NCI-H69 (cell line): ENCODE measurements at places on chromosomes 16 and 17.

- DNase-seq = no peak
These were observed 15.0 kb upstream of the USP32 start for GRCh38 chr17:60406887-60407286.

DNA sequence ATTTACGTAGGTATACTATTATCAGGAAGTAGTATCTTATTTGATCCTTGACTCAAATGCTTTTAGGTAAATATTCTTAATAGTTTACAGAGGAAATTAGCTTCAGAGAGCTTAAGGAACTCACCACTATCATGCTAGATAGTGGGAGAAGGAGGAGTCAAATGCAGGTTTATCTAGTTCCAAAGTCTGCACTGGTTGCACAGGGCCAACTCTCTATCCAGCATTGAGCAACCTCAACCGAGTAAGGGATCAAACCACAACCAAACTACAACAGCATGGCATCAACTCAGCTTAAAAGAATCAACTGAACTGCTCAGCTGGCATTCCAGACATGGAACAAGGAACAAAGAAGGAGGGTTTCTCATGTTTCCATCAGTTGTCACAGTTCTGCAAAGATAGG is 306.0 kb downstream of the MAF start:
- no peak for DNase-seq

DNA sequence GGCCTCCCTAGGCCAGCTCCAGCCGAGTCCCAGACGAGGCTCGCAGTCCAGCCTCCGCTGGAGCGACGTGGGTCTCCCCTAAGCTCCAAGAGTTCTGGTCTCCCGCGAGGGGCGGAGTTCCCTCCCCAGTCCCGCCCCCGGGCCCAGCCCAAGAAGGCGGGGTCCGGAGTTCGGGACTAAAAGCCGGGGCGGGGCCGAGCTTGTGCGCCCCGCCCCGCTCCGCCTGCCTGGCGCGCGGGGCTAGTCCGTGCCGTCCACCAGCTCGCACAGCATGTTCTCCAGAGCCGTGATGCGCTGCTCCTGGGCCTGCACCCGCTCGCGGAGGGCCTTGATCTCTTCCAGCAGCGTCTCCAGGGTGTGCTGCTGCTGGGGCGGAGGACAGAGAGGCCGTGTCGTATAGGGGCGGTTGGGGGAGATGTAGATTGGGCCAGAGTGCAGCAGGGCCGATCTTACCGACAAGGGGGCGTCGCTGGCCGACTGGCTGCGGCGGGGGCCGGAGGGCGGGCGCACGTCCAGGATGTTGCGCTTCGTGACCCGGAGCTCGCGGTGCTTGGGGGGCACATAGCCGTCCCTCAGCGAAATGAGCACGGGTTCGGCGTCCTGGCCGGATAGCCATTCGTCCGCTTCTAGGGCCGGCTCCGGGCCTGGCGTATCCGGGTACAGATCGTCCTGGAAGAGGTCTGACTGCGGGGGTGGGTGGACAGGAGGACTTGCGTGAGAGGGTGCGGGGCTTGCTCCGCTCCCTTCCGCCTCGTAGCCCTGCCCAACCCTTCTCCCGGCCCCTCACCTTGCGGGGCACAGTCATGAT is 7.0 kb downstream of the CORO6 start:
- peak; percentile 92 for DNase-seq

GRCh38 chr17:39738568-39738901 is 797 bp downstream of the GRB7 start:
- peak; percentile 83 for DNase-seq

DNA sequence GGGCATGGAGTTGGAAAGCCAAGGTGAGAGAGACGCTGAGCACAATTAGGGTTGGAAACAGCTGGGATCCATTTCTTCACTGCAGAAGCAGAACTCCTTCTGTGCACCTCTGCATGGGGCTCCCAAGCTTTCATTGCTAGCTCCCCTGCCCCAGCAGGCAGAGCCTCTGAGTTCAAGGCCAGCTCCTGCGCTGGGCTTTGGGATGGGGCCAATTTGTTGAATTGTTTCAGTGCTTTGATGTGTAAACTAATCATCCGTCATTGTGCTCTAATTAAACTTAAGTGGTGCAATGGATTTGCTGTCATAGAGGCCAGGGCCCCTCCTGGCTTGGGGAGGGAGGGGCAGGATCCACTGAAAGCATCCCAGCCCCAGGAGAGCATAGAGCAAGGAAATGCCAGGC is 13.5 kb upstream of the LYRM9 start:
- peak; percentile 97 for DNase-seq

DNA sequence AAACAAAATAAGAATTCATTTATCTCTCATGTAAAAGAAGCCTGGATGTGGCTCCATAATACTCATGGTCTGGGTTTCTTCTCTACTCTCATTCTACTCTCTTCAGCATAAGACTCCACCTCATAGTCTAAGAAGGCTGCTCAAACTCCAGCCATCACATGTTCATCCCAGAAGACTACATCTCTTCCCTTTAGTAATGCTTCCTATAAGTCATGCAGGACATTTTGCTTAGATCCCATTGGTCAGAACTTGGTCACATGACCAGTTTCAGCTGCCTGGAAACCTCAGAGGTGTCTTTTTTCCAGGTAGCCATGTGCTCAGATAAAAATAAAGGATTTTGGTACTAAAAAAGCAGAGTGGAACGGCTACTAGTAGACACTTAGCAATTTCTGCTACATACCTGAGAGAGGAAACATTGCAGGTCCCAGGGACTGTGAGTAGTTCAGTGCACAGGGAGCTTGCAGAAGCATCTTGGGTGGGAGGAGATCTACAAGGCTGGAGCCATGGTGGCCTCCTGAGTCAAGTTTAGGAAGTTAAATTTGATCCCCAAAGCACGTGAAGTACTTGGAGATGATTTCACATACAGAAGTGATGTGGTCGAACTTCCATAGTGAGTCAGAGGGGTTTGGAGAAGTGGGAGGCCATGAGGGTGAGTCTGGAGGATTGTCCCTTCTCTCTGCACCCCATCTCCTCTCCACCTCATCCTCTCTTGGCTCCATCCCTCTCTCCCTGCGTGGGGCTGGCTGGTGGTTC is 110.2 kb downstream of the CCDC182 start:
- no peak for DNase-seq

- peak; percentile 81 for DNase-seq
These were observed at the start of gene CACNG5 for GRCh38 chr17:66834919-66835454. CACNG5 (plus strand) TSS chr17:66835117; CDS start chr17:66877333, 42,216 bp downstream.

GRCh38 chr17:16989953-16990860 is 18.3 kb upstream of the TNFRSF13B start:
- DNase-seq = peak; percentile 23

DNA sequence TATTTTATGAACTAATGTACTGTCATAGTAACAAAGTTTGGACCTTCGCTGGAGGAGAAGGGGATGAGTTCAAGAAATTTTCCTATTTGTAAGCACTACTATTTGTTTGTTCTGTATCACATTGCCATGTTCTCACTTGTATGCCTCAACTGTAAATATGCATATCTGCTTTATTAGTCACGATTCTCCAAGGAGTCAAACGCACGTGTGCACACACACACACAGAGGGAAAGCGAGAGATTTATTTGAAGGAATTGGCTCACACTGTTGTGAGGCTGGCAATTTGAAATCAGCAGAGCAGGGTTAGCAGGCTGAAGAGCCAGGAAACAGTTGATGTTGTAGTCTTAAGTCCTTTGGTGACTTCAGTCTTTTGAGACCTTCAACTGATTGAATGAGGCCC is 24.9 kb upstream of the MYH2 start:
- DNase-seq = no peak

DNA sequence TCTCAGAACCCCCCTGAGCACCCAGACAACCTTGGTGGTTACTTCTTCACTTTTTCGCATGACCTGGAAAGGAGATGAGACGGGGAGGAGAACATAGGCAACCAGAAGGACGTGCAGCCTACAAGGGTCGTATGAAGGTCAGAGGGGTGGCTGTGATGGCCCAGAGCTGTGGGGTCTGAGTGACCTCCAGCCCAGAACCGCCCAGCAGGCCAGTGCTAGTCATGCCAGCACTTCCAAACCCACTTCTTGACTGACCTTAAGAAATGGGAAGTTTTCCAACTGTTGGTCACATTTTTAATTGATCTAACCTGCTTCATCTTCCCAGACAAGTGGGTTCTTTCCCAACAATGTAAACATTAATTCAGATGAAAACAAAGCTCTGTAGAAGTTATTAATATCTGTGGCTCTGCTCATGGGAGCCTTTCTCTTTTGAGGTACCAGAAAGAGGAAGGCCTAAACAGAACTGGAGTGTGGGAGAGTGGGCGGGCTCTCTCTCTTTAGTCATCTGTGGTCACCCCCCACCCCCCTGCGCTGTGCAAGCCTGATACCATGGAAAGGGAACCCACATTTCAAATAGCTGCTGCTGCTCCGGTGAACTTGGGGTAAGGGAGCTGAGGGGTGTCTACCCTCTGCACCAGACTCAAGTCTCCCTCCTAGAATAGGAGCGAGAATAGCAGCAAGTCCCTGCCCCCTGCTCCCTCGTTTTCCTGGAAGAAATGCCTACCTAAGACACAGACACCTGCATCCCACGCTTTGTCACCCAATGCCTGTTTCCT is 101.6 kb downstream of the RAB11FIP4 start:
- DNase-seq = no peak

DNA sequence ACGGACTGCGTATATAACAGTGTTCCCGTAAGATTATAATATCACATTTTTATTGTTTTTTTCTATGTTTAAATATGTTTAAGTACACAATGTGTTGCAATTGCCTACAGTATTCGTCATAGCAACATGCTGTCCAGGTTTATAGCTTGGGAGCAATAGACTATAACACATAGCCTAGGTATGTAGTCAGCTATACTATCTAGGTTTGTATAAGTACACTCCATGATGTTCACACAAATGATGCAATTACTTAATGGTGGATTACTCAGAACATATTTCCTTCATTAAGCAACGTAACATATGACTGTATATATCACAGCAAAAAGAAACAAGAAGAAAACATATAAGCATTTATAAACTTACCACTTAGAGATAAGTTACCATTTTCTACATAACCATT is 160.0 kb downstream of the CBLN1 start:
- DNase-seq = no peak

DNA sequence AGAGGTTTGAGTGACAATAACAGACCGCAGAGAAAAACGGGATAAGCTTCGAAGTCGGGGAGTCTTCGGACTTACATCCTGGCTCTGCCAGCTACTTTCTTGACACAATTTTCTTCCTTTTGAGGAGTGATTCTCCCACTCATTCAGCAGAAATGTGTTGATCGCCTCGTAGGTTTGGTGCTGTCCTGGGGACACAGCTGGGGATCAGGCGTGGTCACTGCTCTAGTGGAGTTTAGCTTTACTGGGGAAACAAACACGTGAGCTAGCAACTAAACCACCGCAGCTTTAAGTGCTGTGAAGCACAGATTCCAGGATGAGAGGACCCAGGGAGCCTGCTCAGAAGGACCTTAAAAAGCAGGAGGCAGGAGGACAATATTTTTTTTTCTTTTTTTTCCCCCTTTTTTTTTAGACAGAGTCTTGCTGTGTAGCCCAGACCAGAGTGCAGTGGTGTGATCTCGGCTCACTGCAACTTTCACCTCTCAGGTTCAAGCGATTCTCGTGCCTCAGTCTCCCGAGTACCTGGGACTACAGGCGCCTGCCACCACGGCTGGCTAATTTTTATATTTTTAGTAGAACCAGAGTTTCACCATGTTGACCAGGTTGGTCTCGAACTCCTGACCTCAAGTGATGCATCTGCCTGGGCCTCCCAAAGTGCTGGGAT is 858 bp downstream of the NUBP1 start:
- DNase-seq = no peak

DNA sequence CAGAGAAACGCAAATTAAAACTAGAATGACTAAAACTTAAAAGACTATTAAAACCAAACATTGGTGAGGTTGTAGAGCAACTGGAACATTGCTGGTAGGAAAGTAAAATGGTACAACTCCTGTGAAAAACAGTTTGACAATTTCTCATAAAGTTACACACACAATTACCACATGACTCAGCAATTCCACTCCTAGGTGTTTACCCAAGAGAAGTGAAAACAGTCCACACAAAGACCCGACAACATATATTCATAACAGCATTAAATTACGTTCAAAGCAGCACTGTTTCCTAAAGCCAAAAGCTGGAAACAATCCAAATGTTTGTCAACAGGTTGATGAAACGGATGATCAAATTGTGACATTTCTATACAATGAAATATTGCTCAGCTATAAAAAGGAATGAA is 26.5 kb upstream of the ALOX12 start:
- no peak for DNase-seq

GRCh38 chr16:69863401-69864281 is 87.5 kb upstream of the CLEC18A start:
- no peak for DNase-seq

DNA sequence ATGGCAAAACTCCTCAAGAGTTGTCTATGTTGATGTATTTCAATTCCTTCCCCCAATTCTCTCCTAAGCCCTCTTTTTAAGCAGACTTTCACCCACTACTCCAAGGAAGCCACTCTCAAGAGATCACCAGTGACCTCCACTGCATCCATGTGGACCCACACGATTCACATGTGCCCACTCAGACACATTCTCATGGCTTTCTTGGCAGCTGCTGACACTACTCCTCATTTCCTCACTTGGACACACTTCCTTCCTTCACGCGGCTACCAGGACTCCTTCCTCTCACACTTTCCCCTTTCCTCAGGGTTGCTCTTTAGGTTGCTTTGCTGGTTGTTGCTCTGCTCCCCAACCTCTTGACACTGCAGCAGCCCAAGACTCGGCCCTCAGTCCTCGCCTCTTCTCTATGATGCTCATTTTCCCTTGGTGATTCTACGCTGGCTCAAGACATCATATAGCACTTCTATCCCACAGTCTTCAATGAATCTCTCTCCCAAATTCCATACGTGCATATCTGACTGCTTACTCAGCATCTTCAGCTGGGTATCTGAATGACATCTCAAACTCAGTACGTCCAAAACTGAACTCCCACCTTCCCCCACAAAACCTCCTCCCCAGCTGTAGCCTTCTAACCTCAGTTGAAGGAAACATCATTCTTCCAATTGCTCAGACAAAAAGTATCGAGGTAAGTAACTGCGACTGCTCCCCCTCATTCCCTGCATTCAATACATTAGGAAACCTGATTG is 28.2 kb downstream of the HELZ start:
- no peak for DNase-seq

DNA sequence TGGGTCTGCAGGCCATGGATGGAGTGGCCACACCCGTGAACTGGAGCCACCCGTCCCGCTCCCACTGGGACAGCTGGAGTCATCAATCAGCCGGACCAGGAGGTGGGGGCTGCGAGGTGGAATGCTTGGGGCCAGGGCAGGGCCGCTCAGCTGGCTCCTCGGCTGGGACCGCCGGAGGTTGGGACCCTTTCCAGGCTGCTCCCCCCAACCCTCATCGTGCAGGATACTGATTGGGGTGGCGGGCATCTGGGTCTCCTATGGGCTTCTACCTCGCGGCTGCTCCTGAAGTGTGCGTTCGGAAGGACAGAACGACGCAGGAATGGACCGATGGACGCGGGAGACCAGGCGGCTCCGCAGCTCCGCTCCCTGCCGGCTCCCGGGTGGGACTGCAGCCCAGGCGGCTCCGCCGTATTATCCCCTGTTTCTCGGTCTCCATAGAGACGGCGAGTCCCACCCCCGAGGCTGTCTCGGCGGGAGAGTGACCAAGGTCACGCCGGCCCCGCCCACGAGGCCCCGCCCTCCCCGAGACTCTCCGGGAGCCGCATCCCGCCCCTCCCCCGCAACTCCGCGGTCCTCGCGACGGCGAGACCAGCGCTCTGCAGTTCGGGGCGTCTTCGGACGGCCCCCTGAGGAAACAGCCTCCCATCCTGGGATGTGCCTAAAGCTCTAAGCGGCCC is at the start of gene TPPP3:
Gene TPPP3, minus strand, starts transcription at position 388 of the 677 bp plus-strand sequence. CDS start 2,387 bp downstream, outside the sequence.
- peak; percentile 91 for DNase-seq

GRCh38 chr16:3951861-3952736 is 71.6 kb upstream of the CREBBP start:
- peak; percentile 52 for DNase-seq
